ENCODE measurements at places on chromosomes 6 and 20. TPM values are rescaled to one million over a fixed set of nuclear protein-coding genes. Genes with fewer than 3 reads are reported as not detected.
A peak's percentile ranks its signal among the peaks of the same experiment; 100 is the strongest.

DNA sequence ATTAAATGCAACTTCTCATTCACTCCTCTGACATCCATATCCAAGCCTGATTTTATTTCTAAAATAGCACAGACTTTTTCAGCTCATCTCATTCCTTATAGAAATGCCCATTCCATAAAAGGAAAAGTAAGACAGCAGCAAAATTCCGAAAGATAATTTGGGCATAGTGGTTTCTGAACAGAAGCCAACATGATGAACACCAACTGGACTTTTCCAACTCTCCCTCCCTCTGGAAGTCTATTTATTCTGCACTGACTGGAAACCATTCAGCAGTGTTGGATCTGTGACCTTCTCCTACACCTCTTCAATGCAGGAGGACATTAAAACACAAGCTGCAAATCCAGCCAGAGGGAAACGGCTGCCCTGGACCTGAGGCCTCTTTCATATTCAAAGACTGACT lies 306.2 kb upstream of the NT5E start:
- DNase-seq: no peak

DNA sequence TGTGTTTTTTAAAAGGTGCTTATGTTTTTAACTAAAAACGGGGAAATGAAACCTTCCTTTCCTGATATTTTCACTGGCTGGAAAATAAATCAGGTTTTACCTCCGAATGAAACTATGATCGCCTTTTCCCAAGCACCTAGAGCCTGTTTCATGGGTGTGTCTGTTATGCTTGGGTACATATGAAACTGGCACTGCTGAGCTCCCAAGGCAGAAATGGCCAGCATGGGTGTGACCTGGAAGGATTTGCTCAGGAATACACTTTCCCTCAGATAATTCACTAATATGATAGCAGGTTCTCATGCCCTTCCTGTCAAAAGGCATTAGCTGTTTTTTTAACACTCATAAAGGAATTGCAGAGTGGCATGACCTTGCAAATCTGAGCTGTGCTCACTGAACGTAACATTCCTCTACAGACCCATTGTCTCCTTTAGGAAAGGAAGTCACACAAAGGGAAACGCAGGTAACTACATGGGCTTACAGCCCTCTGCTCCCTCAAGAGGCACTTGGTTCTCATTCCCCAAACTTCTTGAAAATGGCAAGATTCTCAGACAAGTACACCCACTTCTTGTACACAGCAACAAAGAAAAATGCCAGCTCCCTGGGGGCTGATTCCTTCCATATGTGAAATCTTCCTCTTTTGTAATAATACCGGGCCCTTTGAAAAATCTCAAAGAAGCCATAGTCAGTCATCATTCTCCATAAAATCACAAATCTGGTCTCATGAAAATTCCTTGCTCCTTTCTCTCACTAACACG lies 72.7 kb downstream of the METTL24 start:
- DNase-seq: no peak

Gene ID4
- 196 TPM for total RNA-seq

DNA sequence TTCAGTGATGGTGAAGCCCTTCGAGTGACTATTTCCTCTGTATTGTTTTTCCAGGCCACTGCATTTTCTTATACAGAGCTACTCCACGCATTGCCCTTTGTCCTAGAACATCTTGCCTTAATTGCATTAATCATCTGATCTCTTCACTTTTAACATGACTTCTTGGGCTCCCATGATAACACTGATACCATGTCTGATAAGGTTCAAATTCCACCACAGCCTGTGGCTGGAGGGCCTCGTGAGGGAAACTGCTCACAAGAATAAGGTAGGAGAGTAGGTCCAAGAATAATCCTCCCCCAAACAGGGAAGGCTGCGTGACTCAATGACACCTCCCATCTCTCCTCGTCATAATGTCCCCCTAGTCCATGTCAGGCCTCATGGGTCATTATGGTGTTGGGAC lies 165.5 kb upstream of the ECI2 start:
- no peak for DNase-seq

DNA sequence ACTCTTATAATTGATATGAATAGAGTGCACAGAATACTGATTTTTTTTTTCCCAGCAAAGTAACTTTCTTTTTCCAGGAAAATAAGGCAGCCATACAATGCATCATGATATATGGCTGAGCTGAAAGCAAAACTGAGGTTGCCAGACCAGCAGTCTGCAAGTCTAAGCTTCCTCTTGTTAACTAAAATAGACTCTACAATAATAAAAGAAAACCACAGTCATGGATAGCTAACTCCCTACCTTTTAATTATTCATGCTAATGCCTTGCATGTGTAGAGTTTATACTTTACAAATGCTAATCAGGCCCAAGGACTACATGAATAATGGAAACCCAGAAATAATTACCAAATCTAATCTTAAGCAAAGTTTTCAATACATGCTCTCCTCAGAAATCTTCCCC lies 47.4 kb downstream of the MAP7 start:
- DNase-seq: no peak

- DNase-seq: no peak
Observed at GRCh38 chr20:12152996-12153395, 235.3 kb downstream of the BTBD3 start.

GRCh38 chr20:57672164-57672563 lies 37.7 kb downstream of the PMEPA1 start:
- peak; percentile 55 for DNase-seq

Gene ULBP2
- total RNA-seq: not detected

Gene ZNF334
- 9.4 TPM for total RNA-seq

DNA sequence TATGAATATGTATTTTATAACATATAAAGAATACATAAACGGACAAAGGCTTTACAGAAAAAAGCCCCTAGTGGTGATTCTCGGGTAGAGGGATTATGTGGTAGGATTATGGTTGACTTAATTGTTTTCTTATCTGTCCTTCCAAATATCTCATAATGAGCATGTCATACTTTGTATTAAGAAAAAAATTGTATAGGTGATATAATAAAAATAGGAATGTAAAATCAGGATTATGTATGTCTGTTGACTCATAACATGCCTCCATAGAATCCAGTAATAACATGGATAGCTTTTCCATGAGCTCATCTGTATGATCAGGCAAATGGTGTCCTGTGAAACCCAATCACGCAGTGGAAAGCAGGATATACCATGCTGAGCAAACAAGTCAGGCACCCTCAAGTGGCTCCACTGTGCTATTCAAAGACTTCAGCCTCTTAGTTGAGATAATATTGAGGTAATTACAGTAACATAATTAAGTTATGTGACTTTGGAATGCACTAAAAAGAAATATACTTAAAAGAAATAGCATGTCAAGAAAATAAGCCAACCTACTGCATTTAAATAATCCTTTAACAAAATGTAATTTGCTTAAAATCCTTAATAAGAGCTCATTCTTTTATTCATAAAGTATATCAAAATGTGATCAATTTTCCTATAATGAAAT lies 39.6 kb upstream of the PRELID3B start:
- DNase-seq: peak; percentile 12

Gene C20orf96
- total RNA-seq: 9.3 TPM

GRCh38 chr6:33978412-33979150 lies 167.3 kb downstream of the GRM4 start:
- no peak for DNase-seq

DNA sequence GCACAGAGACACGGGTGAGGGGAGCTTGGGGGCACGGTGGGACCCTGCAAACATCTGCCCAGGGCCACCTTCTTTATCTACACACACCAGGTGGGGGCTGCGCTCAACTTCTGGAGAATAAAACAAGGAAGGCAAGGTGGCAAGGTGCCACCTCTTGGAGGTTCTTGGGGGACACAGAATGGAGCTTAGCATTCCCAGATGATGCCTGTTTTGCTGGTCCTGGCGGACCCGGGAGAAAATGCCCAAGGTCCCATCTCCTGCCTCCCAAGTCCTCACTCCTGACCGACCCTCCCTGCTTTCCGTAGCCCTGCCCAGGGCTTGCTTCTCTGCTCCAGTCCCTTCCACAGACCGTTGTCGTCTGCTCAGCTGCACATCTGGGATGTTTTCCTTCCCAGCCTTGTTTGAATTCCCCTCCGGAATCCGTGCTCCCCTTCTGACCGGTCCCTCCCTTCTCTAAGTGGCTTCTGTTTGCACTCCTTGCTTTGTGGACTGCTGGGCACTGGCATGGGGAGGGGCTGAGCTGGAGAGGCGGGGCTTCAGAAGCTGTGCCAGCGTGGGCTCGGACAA lies 13.1 kb downstream of the ITPR3 start:
- DNase-seq: peak; percentile 55

GRCh38 chr6:133906050-133906449 lies 17.1 kb downstream of the TCF21 start:
- DNase-seq: peak; percentile 67

GRCh38 chr6:141735126-141735525 lies 397.6 kb upstream of the GJE1 start:
- no peak for DNase-seq

- DNase-seq: peak; percentile 56
Observed at GRCh38 chr6:35048631-35049083, 92.5 kb downstream of the TCP11 start.

Gene CYP39A1
- 4.3 TPM for total RNA-seq

DNA sequence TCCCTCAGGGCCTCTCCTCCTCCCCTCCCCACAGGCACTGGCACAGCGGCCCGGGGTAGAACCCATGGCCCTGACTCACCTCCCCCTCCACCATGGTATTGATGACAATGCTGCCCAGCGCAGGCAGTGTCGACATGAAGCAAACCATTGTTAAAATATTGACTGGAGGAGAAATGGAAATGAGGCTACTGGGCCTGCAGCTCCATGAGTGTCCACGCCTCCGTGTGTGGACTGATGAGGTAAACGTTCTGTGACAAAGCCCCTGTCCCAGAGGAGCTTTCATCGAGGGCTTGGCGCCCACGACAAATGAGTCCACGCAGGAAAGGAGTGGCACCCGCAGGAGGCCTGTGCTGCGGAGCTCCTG lies 402.7 kb downstream of the TAF4 start:
- no peak for DNase-seq

Gene KIF25
- 1.6 TPM for total RNA-seq

Gene TSPO2
- not detected for total RNA-seq

DNA sequence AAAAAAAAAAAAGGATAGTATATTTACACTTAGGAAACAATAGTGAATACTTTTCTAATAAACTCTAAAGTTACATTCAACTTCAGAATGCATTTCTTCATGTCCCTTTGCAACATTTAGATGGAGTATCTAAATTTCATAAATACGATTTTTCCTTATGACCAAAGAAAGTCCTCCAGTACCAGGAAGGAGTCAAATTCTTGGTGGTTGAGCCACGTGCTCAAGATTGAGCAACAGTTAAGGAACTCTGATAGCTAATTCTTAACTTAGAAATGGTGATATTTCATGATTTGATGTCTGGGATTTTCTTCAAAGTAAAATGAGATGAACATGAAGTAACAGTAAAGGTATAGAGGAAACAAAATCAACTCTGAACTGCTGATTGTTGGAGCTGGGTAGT lies 92.7 kb downstream of the SASH1 start:
- DNase-seq: peak; percentile 77

DNA sequence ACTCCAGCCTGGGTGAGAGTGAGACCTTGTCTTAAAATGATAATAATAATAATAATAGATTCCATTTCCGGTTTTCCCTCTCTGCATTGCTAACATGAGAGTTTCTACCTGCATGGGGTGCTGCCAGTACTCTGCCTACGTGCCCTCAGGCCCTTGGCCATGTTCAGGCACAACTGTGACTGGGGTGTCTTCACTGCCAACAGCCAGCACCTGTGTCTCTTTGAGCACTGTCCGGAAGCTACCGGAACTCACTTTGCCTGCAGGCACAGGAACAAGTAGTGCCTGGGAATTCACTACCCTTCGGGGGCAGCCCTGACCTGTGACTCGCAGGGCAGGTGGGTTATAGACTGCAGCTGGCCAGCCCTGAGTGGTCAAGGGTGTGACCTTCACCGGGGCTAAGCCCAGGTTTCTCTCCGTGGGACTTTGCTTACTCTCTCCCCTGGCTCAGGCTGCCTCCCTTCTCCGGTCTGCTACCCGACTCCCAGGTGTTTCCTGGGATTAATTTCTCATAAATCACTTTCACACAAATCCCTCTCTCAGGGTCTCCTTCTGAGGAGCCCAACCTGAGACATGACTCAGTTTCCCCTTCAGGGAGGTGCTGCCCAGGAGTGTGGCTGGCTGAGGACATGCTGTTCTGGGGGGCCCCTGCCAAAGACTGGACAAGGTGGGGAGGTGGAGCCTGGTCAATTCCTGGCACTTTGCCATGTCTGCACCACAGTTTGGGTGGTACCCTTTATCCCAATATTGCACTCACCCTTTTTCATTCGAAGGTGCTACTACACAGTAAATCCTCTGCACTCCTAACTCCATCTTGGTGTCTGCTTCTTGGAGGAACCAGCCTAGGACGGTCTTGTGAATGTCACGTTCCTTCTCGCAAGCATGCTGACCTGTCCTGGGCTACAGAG lies 79.5 kb upstream of the RALGAPA2 start:
- no peak for DNase-seq

Gene PLEKHG1
- 8.5 TPM for total RNA-seq

GRCh38 chr6:161168281-161168891 lies 105.5 kb downstream of the AGPAT4 start:
- peak; percentile 83 for DNase-seq

Gene OR2B6
- not detected for total RNA-seq

DNA sequence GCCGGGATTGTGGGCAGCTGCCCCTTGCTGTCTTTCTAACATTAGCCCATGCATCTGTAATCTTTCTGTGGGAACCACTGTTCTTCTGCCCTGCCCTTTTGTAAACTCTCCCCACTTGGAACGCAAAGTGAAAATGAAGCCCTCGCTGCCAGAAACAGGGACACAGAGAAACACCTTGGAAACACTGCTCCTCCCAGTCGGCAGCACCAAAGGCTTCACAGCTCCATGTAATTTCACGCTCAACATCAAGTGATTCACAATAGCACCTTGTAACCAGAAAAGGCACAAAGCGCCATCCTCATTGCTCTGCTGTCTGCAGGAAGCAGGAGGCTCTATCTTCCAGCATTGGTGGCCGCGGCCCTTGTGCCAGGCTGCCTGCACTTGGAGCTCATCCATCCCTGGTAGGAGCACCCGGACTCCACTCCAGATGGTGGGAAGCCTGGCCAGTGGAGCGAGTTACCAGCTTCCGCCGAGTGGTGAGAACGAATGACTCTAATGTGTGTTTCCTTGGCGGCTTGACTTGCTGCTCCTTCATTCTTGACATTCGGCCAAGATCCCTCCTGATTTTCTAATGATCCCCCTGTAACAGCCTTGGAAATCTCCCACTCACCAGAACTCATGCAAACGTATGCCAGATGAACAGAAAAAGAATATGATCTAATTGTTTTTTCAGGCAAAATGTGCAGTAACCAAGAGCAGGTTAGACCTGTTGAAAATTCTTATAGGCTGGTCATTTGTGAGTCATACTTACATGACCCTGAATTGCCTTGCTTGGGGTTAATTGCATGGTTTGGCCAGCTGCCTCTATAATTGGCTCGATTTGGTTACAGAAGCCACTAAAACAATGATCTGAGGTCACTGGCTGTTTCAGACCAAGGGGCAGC lies 169.1 kb upstream of the CDYL start:
- DNase-seq: no peak

DNA sequence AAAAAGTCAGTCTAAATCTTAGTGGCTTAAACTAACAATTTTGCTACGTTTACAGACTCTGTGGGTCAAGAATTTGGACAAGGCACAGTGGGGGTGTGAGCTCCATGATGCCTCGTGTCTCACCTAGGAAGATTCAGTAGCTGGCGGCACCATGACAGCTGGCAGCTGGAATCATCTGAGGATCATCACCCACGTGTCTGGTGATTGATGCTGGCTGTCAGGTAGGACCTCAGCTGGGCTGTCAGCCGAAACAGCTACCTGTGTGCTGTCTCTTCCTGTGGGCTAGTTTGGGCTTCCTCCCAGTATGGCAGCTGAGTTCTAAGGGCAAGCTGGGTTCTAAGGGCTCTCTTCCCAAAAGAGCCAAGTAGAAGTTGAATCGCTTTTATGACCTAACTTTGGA lies 26.4 kb upstream of the DLGAP4 start:
- DNase-seq: no peak
